Ascending aorta (tissue), 2 donors: ENCODE measurements at places on chromosomes 12 and 14. TPM values are rescaled to one million over a fixed set of nuclear protein-coding genes. Genes with fewer than 3 reads are reported as not detected.

DNA sequence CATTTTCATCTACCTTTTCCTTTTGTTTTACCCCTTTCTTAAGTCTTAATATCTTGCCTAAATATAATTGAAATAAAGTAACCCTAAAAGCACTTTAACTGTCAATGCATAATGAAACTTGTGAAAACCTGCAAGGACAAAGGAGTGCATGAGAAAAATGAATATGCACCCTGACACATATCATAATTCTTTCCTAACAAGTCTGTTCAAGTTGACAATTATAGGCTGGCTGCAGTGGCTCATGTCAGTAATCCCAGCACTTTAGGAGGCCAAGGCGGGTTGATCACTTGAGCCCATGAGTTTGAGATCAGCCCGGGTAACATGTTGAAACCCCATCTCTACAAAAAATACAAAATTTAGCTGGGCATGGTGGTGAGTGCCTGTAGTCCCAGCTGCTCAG lies 65.4 kb downstream of the FGD6 start:
- DNase-seq: no peak

- no peak for DNase-seq
Observed at GRCh38 chr12:133235401-133236112, at the start of gene ANHX. Gene ANHX (minus strand): TSS chr12:133235877. CDS start chr12:133234356, 1,521 bp downstream.

The FAIM2 gene
- 0.75 TPM for total RNA-seq

GRCh38 chr12:47107446-47107845 lies 27.7 kb upstream of the AMIGO2 start:
- no peak for DNase-seq

- no peak for DNase-seq
Observed at GRCh38 chr12:104738776-104739642, 219.1 kb downstream of the SLC41A2 start.

The PRICKLE1 gene
- 1.8 TPM for total RNA-seq

The KRT83 gene
- total RNA-seq: not detected

The WNT1 gene
- total RNA-seq: not detected

DNA sequence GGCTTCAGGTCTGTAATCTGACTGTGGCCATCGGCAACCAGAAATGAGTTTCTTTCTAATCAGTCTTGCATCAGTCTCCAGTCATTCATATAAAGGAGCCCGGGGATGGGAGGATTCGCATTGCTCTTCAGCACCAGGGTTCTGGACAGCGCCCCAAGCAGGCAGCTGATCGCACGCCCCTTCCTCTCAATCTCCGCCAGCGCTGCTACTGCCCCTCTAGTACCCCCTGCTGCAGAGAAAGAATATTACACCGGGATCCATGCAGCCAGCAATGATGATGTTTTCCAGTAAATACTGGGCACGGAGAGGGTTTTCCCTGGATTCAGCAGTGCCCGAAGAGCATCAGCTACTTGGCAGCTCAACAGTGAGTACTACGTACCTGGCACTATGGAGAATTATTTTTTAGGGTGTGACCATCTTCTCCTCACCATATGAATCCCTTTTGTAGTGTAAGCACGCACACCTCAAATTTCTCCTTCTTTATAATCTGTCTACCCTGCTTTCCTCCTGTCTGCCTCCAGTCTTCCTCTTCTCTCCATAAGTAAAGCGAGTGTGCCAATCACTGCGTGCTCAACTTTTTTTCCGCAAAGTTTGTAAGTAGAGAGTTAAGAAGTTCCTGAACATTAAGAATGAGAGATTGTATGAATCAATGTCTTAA lies at the start of gene TPH2:
Gene TPH2 (plus strand): TSS at position 118 of the 658 bp plus-strand sequence. CDS start 142 bp downstream, at position 260.
- DNase-seq: no peak

GRCh38 chr14:93686268-93686667 lies 102.0 kb downstream of the PRIMA1 start:
- no peak for DNase-seq

The ARHGEF25 gene
- total RNA-seq: 47.8 TPM

GRCh38 chr12:14431975-14432374 lies 66.5 kb downstream of the ATF7IP start:
- DNase-seq: no peak

The CLEC2D gene
- not detected for total RNA-seq

DNA sequence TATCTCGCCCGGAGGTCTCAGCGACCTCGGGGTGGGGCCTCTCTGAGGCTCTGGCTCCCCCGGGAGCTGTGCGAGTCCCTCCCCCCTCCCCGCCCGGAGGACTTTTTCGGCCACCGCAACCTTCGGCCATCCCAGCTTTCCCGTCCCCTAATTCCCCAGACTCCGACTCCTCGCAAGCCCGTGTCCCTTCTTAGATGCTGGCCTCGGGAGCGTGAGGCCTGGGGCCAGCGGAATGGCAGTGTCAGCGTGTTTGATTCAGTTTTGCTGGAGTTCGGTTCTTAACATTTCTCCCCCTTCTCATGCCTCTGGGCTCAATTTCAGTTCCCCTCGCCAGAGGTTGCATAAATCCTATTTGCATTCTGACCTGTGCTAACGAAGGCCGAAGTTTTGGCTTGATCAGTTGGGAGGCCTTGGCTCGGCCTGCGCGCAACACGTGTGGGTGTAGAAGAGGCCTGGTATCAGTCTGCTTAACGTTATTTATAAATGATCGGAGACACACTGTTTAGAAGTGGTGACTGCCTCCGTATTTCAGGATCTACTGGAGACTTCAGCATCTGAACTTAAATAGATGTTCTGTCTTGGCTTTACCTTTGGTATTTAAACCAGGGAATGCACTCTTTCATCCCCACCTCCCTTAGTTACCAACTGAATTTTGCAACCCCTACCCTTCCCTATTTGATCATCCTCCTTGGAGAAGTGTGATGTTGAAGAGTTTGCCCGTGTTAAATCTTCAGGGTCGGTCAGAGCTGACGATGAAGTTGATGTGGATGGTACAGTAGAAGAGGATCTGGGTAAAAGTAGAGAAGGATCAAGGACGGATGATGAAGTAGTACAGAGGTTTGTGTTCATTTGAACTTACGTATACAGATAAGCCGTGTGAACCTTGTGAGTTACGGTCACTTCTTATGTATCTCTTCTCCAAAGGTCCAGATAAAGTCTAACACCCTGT lies 851 bp downstream of the HSP90B1 start:
- peak; percentile 70 for DNase-seq

DNA sequence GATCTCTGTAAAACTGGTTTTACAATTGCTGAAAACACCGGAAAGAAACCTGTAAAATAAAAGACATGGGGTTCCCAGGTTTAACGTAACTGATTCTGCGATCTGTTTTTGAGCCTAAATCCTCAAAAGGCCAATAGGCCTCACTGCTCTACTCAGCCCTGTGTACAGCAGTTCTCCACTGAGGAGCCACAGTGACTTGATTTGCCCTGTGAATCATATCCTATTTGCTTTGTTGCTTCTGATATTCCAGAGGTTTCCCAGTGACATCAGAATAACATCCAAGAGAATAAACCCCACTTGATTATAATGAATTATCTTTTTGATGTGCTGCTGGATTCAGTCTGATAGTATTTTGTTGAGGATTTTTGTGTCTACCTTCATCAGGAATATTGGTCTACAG lies 27.5 kb downstream of the MDM1 start:
- no peak for DNase-seq

- DNase-seq: no peak
Observed at GRCh38 chr14:81396113-81396512, 4.0 kb downstream of the STON2 start.

The KSR2 gene
- 0.11 TPM for total RNA-seq

GRCh38 chr12:131963381-131963780 lies 13.6 kb downstream of the EP400 start:
- no peak for DNase-seq

The KRT71 gene
- total RNA-seq: not detected

The ASB2 gene
- 58.6 TPM for total RNA-seq

The IFNG-AS1 gene
- not detected for total RNA-seq

DNA sequence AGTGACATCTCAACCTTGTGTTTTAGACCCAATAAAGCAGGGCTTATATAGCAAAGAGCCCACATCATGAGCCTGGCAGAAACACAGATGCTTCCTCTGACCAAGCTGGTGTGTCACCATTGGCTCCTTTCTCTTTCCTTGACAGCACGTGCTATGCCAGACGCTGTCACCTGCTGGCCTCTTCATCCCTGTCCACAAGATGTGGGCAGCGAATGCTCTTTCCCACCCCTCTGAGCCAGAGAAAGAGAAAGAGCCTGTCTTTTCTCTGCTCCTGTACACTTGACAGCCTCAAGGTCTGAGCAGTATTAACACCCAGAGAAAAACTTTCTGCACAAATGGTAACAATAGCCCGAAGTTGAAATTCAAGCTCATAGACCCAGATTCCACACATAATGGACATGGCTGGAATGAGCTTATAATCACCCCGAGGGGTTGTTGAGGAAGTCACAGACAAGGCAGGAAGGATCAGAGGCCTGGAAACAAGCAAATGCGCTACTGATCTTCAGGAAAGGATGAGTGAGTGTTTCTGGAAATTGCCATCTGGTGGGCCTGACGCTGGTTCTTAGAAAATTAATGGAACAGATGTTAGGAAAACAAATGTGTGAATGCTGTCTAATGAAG lies 8.9 kb downstream of the TGFB3 start:
- DNase-seq: no peak

GRCh38 chr12:48001505-48002413 lies 2.5 kb downstream of the COL2A1 start:
- DNase-seq: peak; percentile 74

The BHLHE41 gene
- 2.9 TPM for total RNA-seq

GRCh38 chr14:89140326-89140725 lies 276.7 kb downstream of the FOXN3 start:
- no peak for DNase-seq

DNA sequence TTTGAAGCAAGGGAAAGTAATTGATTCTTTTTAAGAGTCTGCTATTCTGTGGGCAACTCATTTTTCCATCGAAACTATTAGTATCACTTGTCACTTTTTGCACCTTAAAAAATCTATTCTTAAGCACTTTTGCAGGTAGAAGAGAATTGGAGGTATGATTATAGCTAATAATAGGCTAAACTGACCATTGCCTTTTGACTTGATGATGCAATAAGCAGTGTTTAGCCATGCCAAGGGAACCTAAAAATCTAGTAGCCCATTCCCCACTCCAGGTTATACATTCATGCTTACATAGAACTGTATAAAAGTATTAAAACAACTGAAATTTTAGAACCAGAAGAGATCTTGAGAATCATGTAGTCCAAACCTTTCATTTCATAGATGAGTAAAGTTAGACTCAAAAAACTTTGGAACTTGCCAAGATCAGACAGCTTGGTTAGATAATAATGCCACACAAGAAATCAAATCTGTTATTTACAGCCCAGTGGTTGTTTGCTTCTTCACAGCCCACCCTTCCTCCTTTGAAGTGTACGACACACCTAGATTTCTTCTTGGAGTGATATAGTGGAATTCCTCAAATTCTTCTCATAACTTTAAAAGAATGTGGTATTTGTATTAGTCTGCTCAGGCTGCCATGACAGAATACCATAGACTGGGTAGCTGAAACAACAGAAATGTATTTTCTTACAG lies 21.7 kb upstream of the GARIN2 start:
- no peak for DNase-seq

DNA sequence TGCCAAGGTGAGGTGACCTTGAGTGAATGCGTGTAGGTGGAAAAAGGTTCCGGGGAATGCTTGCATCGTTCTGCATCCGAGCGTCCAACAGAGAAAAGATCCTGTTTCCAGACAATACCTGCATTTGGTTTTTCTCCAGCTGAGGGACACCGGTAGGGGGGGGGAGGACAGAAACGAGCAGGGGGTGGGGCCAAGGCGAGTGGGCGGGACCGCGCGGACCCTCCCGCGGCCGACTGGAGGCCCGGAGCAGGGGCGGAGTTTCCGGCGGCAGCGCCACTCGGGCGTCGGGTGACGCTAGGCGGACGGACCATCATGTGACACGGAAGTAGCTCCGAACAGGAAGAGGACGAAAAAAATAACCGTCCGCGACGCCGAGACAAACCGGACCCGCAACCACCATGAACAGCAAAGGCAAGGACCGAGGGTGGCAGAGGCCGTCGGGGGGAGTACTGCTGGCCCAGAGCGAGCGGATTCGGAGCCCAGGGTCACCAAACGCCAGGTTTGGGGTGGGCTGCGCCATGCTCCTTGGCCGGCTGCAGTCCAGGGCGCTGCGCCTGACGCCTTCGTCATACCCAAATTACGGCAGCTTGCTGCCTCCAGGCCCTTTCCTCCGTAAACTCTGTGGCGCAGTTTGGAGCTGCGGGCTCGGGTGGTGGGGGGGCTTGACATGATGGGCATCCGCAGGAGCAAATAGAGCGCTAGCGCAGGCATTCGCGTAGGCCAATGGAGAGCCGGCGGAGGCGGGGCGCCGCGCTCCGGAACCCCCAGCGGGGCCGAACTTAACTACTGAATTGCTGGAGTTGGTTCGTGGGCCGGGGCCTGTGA lies at the start of gene DAZAP2:
Gene DAZAP2 (plus strand): TSS at position 317 of the 825 bp plus-strand sequence. CDS start 82 bp downstream, at position 399.
- DNase-seq: peak; percentile 85

The C1QL4 gene
- total RNA-seq: not detected

DNA sequence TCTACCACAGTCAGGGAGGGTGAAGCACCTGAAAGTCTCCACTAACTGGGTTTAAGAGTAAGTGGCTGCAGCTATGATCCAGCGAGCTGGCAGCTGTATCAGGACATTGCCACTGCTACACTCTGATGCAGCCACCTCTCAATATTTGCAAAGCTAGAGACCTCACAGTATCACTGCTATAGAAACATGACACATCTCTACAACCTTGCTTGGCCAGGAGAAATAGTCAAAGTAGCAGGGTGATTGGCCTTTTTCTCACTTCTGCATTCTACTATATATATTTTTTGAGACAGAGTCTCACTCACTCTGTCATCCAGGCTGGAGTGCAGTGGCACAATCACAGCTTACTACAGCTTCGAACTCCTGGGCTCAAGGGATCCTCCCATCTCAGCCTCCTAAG lies 9.3 kb upstream of the FMNL3 start:
- DNase-seq: no peak

The LRP6 gene
- 70.0 TPM for total RNA-seq

GRCh38 chr12:47868041-47868440 lies 36.8 kb downstream of the VDR start:
- DNase-seq: no peak

DNA sequence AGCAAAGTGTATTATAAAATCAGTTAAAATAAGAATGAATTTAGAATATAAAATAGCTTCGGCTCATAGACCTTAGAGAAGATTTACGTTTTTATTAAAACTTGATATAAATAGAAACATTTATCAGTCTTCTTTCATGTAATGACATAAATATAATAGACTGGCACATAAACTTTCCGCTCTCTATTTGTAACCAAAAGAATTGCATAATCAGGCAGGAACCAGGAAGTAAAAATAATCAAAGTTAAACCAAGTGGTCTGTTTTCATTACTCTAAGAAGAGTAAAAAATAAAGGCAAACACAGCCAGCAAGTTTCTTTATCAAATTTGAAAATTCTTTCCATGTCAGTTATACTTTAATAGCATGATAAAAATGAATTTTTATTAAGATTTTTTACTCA lies 46.3 kb upstream of the ATP2A2 start:
- DNase-seq: no peak

GRCh38 chr14:73460691-73461127 lies 2.4 kb upstream of the NUMB start:
- DNase-seq: no peak

GRCh38 chr12:110889361-110889760 lies 31.0 kb downstream of the MYL2 start:
- no peak for DNase-seq

- DNase-seq: no peak
Observed at GRCh38 chr12:130142736-130143135, 19.5 kb upstream of the FZD10 start.
